ENCODE measurements at places on chromosomes 2 and 18.

- no peak for DNase-seq
Measured at GRCh38 chr18:12034241-12035100, 53.2 kb downstream of the IMPA2 start.

- no peak for DNase-seq
Measured at GRCh38 chr18:45553723-45554388, 61.4 kb upstream of the SLC14A2 start.

- DNase-seq: no peak
Measured at GRCh38 chr2:212998626-212999359, 152.6 kb downstream of the IKZF2 start.

DNA sequence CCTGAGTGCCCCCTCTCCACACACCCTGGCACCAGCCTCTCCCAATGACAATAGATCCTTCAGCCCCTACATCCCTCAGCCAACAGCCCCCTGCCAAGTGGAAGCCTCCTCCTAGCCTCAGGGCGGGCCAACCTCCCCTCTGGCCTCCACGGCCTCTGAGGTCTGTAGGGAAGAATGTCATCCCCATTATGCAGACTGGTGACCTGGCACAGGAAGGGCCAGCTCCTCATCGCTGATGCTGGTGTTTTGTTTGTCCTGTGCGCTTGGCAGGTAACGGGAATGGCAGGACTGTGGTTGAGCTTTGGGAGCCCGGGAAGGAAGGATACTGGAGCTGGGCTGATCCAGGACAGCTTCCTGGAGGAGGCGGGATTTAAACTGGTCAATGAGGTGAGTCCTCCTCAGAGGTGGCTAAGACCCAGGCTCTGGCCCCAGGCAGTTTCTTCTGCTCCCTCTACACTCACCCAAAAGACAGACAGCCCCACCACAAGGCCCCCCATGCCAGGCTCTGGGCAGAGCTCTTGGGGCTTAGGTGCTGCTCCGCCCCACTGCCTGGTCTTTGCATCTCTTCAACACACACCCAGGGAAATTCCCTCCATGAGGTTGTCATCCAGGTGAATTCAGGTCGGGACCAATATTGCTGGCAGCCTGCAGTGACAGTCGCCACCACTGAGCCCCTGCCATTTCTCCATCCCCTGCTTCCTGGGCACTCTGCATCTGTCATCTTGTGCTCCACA, 75.2 kb upstream of the SMAD7 start:
- DNase-seq: no peak

- DNase-seq: no peak
Measured at GRCh38 chr18:1922066-1922465, 649.2 kb downstream of the METTL4 start.

DNA sequence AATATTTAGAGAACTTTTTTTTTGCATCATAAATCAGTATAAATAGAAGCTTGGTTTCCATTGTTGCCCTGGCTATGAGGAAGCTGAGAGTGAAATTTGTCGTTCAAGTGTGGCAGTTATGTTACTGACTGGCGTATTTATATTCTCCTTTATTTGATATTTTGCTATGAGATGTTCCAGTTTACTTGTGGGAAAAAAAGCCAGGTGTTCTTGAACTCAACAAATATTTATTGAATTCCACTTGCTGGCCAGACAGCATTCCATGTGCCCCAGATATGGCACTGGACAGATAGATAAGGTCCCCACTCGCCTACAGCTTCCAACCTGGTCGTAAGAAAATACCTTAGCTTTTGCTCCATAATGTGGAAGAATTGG, 44.7 kb downstream of the NEDD4L start:
- no peak for DNase-seq

DNA sequence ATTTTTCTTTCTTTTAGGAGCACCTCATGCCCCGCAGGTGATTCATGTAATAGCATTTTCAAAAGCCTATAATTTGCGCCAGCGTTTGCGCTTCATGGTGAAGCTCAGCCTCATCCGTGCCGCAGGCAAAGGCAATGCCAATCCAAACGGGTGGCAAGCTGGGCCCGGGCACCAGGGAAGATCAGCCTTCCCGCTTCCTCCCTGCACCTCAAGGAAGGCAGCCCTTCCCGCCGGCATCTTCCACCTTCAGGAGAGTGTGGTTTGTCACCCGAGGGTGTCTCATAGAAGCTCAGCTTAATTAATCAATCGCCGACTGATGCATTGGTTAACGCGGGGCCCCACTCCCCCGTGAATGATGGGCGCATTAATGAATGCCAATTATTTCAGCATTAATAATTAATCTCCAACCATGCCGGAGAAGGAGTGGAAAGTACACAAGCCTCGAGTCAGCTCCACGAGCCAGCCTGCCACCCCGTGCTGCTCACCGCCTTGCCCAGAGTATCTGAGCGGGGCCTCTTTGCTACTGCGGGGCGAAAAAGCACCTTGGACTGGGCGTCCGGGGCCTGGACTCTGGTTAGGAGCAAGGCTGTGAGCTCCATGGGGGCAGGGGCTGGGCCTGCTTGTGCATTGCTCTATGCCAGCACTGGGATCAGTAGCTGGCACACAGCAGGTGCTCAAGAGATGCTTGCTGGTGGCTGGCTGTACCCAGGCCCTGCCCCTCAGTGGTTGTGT, 13.0 kb downstream of the INHBB start:
- DNase-seq: no peak

GRCh38 chr18:42437646-42438045, 482.6 kb downstream of the PIK3C3 start:
- DNase-seq: no peak

DNA sequence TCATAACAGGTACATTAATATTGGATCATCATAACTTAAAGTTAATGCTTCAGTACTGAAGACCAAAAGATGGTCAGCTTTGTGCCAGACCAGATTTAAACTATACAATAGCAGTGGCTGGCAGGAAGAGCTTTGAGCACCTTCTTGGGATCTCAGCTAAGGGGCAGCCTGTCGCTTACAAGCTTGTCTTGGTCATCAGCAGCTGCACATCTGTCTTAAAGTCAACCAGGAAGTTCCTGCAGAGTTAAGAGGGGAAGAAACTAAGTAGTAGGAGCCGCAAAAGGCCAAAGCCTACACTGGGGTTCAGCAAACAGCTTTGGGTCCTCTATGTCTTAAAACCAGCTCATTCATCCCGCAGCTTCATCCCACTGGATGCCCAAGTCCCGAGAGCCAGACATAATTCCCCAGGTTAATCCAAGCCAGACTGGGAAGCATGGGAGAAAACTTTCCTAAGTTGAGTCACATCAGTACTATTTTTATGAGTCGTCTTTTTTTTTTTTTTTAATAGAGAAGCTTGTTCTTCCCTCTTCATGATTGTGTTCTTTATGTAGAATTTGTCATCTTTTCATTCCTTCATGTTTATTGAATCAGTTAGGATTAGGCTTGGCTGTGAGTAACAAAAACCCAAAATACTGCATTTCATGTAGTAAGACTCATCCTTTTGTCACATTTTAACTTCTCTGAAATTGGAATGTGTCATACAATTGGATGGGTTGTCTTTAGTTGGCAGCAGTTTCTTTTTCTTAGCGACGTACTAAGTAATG, 59.3 kb downstream of the SERTAD2 start:
- DNase-seq: peak; percentile 75

GRCh38 chr2:17232776-17233556, 285.3 kb downstream of the RAD51AP2 start:
- DNase-seq: no peak

- DNase-seq: no peak
Measured at GRCh38 chr2:47302308-47302707, 100.6 kb upstream of the MSH2 start.

DNA sequence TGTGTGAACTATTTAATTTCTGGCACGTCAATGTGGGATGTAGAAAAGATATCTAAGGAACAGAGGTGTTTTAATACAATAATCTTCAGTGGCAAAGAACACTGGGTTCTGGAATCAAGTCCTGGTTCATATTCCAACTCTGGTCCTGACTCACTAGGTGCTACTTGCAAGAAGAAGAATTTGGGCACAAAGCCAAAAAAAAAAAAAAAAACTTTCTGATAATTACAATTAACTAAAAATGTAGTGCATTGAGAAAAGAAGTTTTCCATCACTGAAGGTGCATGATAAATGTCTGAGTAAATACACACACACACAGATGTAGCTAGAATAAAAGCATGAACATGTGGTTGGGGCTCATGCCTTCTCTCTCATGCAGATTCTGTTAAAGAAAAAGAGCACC, 424.4 kb upstream of the REG3G start:
- no peak for DNase-seq

- DNase-seq: no peak
Measured at GRCh38 chr2:23695890-23696751, 230.8 kb downstream of the ATAD2B start.

Data from RKO (cell line).